Osteocyte (in vitro differentiated cells): ENCODE measurements at places on chromosomes 6 and 20.

DNA sequence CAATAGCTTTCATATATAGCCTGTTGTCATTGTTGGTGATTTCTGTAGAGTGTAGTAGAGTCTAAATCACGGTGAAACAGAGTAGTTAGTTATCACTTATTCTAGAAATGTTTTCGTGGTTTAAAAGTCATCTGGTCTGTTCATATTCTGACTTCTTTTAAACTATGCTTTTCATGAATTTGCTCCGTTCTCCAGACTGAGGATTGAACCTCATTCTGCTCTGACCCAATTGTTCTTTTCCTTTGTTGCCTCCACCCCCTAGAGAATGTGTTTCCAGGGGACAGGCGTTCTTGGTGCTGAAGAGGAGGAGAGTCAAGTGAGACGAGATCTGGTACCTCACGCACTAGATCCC is 748 bp upstream of the ZNF292 start:
- no peak for DNase-seq

DNA sequence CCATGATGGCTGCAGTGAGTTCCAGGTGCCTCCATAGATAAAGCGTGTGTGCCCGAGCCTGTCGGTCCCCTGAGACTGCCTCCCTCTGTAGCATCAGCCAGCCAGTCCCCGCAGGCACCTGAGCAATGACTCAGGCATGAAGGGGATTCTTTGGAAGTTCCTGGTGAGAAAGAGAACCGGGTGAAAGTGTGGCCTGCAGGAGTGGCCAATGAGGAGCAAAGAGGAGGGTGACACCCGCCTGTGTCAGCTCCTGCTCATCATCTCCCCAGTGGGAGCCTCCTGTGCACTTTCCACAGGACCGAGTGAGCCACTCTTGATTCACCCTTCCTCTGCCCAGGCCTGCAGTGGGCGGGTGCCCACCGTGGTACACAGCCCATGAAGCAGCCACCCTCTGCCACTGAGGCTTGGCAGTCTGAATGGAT is 71.2 kb upstream of the PTPN1 start:
- no peak for DNase-seq

GRCh38 chr6:149484733-149485700 is at the start of gene ZC3H12D:
TSS of gene ZC3H12D (minus strand) at chr6:149485014. CDS start at chr6:149474543, 10,471 bp downstream.
- no peak for DNase-seq

DNA sequence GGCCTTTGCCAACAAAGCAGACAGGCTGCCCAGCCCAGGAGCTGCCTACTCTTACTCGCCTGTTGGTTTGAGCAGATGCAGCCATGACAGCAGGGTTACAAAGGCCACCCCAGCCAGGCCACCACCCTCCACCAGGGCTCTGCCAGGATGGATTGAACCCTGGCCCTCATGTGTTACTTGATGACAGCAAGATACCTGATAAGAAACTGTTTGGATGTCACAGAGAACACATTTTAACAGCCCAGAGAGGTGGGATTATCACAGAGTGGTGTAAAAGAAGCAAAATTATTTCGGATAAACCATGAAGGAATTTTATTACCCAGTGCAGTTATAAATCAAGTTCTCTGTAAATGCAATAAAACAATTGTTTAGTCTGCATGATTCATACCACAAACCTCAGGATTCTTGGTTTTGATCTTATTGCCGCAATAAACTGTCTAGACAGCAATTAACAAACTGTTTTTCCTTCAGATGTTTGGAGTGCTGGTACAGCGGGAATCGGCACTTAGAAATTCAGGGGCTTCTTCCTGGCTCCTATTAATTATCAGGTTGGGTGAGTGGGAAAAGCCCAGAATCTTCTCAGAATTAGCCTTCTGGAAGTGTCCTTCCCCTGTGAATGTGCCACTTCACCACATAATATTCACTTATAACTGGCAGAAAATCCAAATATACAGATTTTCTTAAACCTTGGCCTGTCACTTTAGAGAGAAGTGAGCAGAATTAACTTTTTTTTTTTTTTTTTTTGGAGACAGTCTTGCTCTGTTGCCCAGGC is 58.0 kb upstream of the SALL4 start:
- DNase-seq, result no peak

DNA sequence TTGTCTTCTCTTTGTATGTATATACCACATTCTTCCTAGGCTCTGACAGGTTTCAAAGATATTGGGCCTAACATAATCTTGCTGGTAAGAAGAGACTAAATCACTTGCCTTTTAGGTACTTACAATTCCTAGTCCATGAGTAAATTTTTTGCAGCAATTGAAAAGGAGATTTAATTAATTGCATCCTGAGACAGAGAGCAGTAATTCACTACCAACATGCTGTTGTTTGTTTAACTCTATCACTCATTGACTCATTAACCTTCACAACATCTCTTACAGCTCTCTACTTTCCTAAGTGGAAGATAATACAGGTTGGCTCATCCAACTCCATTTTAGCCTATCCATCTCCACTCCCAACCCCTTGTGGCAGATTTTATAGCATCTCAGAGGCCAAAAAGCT is 280.4 kb downstream of the ALDH8A1 start:
- DNase-seq, result no peak

GRCh38 chr6:42923666-42924065 is 5.6 kb upstream of the CNPY3 start:
- DNase-seq, result no peak

DNA sequence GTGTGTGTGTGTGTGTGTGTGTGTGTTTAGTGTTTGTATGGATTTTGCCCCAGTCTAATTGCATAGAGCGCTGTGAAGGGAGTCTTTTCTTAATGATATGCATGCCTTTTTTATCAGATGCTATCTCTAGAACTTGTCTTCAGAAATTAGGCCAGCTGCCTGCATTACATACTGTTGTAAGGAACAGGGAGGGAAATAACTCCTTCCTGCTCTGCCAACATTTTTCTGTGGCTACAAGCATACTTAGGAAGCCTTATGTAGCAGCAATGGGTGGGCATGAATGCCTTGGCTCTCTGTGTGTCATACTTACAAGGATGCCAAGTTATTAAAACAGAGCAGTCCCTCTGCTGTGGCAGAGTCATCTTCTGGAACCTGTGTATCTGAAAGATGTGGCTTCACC is 8.0 kb upstream of the COL21A1 start:
- DNase-seq, result no peak

DNA sequence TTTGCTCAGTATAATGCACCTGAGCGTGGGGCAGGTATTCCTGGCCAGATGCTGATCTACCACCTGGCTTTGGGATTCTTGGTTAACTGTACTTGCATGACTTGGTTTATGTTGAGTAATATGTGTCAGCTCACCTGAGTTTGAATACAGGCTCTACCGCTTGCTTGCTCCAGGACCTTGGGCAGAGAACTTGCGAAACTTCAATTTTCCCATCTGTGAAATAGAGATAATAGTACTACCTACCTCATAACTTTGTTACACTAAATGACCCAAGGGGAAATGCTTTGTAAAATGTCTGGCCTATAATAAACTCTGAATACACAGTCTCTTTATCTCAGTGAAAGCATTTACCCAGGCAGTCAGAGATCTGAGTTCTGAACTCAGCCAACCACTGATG is 51.8 kb downstream of the SCAND1 start:
- no peak for DNase-seq

DNA sequence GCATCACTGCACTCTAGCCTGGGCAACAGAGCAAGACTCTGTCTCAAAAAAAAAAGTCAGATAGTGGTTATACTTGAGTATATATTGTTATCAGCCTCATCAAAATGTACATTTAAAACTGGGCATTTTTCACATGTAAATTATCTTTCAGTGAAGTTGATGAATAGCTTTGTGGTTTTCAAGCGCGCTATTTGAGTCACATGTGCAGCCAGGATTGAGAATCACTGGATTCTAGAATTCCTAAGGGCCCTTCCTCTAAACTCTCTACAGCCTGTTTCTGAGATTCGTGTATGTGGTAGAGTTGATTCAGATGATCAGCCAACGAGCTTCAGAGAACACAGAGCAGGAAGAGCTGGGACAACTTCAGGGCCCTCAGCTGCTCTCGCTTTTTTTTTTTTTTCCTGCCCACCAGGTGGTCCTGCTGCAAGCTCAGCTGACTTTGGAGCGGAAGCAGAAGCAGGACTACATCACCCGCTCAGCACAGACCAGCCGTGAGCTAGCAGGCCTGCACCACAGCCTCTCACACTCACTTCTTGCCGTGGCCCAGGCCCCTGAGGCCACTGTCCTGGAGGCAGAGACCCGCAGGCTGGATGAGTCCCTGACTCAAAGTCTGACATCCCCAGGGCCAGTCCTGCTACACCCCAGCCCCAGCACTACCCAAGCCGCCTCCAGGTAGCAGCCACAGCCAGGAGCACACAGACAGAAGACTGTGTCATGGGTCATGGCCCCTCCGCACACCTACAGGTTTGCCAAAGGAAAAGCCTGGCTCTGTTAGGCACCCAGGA is 18.3 kb downstream of the C20orf173 start:
- DNase-seq, result no peak

DNA sequence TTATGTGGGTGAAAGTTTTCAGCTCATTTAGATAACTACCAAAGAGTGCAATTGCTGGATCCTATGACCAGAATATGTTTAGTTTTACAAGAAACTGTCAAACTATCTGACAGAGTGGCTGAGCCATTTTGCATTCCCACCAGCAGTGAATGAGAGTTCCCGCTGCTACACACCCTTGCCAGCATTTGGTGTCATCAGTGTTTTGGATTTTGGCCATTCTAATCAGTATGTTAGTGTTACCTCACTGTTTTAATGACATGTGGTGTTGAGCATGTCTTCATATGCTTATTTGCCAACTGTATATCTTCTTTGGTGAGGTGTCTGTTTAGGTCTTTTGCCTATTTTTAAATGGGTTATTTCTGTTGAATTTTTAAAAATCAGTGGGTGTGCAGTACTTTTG is 120.9 kb downstream of the CFAP61 start:
- no peak for DNase-seq

- DNase-seq, result no peak
Observed at GRCh38 chr6:32759669-32760068, 3.7 kb downstream of the HLA-DQB2 start.

GRCh38 chr6:107330168-107330567 is 129.2 kb downstream of the PDSS2 start:
- no peak for DNase-seq

DNA sequence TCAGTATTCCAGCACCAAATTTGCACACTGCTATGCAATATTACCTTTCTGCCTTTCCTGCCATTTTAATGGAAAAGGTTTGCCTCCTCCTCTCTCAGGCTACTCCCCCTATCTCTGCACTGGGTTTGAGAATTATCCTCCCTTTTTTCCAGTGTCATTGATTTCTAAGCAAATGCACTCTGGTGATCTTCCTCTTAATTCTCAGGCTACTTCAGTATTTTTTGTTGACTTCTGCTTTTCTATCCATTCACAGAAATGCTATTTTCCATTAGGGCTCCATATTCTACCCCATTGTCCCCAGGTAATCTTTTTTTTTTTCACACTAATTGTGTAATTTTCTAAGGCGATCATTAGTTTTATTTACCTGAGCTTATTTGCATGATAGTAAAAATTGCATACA is 144.0 kb downstream of the GJA1 start:
- no peak for DNase-seq

DNA sequence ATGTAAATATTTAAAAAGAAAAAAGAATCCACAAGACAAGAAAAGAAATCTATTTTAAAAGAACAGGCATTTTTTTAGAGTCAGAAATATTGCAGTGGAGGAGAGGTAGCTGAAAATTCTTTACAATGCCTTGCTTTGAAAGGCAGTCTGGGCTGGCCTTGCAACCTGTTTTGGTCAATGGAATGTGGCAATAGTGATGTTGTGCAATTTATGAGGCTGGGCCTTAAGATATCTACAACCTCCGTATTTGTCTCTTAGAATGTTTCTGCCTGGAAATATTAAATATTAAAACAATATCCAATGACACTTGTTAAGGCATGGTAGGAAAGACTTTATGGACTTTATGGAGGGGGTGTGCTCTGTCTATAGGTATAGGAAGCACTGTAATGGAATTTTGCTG is 14.8 kb upstream of the SCGN start:
- DNase-seq, result no peak

- no peak for DNase-seq
Observed at GRCh38 chr20:18567739-18568091, 483 bp downstream of the SMIM26 start.

DNA sequence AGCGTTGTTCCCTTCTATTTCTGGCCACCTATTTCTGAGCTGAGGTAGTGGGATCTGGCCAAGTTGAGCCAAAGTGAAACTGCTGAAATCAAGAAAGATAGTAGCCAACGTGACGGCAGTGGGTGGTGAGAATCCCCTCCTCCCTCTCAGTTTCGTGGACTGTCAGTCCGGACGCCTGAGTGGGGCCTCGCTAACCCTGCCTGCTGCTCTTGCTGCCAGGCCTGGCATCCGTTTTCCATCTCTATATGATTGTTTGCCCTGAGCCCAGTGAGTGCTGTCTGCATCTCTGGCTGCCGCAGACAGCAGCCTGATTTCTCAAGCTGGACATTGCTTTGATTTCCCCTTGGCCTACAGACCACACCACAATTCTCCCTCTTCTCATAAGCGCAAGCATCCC is 23.5 kb upstream of the PAX1 start:
- DNase-seq, result peak; percentile 23

- no peak for DNase-seq
Observed at GRCh38 chr20:59895908-59896307, 37.5 kb downstream of the SYCP2 start.

GRCh38 chr6:38404355-38404754 is 235.4 kb downstream of the BTBD9 start:
- no peak for DNase-seq

DNA sequence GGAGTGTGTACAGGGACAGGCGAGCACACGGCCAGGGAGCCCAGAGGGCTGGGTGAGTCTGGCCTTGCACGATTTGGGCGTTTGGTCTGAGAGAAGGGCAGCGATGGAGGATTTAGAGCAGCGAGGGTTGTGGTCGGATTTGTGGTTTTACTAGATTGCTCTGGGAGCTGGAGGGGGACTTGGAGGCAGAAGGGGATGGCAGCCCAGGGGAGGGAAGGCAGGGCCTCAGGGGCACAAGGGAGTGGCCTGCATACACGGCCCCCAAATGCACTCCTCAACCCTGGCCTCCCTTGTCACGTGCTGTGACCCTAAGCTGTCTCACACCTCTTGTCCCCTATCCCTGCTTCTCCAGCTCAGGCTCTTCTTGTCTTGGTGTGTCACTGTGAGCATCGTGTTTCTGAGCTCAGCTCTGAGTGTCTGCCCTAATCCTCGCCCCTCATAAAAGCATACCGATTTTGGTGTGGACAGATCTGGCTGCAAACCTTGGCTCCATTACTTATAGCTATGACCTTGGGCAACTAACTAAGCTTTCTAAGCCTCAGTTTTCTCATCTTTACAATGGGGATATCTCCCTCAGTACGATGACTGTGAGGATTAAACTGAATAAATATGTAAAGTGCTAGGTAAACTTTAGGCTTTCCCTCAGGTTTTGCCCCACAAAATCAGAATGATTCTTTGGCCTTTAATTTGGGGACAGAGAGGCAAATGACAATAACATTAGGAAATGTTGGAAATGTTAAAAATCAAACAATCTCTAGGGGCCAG is 120.1 kb upstream of the ARMC2 start:
- no peak for DNase-seq

- DNase-seq, result no peak
Observed at GRCh38 chr6:111957623-111958315, 84.5 kb upstream of the FYN start.

GRCh38 chr6:112781241-112781640 is 434.1 kb downstream of the RFPL4B start:
- no peak for DNase-seq
